NCI-H748 treated with DMSO at 0.1 percent for 48 hours (cell line): ENCODE measurements at places on chromosomes 13 and 19.

GRCh38 chr13:81199956-81200355 lies 859.0 kb upstream of the SPRY2 start:
- DNase-seq = no peak

- DNase-seq = no peak
Measured at GRCh38 chr19:47351548-47351947, 2.4 kb downstream of the DHX34 start.

DNA sequence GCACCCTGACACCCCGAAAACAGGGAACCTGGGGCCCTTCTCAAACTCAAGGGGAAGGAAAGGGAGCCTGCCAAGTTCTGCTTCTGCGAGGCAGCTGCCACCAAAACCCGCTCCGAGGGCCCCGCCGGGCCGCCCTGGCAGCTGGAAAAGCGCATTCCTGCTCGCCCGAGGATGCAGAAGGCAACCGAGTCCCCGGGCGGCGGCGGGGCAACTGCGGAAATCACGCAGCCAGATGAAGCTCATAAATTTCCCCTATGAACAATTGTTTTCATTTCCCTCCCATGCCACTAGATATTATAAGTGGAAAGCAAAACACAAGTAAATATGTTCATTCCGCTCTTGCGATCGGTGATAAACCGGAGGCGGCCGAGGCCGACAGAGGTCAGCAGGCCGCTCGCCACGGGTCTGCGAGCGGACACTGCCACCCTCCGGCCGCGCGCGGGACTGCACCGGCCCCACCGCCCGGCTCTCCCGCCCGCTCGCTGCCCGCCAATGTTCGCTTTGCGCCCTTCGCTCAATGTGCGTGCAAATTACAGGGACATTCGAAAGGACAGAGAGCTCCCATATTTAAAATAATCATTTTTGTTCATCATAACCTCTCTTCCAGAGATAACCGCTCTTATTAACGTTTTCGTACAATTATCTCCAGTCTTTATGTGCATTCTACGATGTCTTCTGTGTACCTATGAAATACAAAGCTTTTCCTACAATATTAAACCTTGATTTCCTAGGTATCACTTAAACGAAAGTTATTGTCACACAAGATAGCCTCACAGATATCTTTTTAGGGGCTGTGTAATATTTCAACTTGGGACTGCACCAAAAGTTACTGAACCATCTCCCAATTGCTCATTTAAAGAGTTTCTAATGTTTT lies 120.8 kb upstream of the ZNF507 start:
- peak; percentile 4 for DNase-seq

DNA sequence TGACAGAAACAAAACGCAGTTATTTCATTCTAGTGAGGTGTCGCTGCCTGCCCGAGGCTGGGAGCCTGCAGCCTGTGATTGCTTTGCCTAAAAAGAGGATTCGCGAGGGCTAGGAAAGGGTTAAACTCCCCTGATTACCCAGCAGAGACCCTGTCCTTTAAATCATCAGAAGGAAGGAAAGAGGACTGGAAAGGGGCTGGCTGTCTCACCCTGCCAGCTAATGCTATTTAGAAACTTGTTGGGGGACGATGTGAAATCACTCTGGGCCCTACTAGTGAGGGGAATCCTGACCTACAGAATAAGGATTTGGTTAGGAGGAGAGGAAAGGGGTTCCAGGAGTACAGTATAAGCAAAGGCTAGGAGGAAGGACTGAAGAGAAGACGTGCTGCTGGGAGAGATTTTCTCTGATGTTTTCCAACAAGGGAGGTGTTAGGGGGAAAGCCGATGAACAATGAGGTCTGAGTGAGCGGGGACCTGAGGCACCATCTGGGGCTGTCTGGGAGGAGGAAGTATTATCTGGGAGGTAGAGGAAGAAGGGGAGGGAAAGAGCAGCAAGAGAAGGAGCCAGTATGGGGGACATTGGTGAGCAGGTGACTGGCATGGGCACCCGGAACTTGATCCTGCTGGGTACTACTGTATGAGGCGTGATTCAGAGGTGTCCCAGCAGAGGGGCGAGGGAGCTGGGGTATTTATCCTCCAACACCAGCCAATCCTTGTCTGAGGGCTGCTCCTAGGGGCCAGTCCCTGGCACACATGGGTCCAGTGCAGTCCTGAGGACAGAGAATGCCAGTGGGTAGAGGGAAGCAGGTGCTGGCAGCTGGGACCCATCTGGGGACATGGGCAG lies 55.7 kb upstream of the PTPRS start:
- DNase-seq = no peak

DNA sequence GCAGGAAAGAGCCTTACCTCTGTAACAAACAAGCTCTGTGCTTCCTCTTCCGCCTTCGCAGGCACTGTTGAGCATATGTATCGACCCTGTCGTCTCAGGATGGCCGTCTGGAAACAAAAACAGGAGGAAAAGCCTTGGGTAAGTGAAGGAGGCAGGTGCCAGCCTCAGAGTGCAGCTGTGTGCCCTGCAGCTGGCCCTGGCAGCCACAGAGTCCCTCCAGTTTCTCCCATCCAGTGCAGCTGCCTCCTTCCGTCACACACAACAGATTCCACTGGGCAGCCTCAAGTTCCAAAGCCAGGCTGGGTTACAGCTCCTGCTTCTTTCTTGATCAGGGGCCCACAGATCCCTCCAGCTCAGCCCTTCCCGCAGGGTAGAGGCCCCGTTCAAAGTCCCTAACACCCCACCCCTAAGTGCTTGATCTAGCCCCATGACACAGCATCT lies 47.7 kb downstream of the DOCK9 start:
- DNase-seq = no peak

- no peak for DNase-seq
Measured at GRCh38 chr19:5296457-5297271, 43.9 kb downstream of the PTPRS start.

DNA sequence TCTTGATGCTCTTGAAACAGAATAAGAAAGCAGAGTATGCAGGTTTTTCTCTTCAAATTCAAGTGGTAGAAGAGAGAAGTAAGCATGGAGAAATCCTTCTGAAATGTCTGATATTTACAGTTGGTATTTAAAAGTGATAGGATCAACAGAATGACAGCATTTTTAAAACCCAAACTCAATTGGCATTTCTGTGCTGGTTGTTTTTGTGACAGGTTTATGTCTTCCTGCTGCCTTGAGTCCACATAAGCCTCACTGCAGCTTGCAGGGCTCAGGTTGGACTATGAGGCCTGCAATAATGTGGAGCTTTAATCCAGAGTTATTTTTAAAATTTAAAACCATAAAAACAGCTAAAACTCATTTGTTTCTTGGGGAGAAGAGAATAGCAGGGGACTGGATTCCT lies 105.1 kb downstream of the ZAR1L start:
- no peak for DNase-seq

DNA sequence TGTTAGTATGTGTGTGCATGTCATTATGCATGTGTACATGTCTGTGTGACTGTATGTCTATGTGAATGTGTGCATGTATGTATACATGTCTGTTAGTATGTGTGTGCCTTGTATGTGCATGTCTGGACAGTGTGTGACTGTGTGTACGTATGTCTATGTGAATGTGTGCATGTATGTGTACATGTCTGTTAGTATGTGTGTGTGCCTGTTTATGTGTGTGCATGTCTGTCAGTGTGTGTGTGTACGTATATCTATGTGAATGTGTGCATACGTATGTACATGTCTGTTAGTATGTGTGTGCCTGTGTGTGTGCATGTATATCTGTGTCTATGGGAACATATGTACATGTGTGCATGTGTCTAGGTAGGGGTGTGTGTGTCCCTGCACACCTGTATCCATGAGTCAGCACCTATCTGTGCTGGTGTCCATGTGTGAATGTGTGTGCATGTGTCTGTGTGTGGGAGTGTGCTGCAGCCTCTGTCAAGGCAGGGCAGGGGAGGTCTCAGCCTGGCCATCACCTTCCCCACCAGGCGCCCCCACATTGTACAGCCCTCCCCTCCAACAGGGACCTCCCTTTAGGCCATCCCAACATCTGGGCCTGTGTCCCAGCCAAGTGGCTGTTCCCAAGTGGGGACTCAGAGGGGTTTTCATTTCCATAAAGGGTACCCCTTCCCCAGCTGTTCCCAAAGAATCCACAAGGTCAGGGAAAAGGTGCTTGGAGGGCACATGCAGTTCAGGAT lies 4.4 kb downstream of the GAS6 start:
- no peak for DNase-seq

DNA sequence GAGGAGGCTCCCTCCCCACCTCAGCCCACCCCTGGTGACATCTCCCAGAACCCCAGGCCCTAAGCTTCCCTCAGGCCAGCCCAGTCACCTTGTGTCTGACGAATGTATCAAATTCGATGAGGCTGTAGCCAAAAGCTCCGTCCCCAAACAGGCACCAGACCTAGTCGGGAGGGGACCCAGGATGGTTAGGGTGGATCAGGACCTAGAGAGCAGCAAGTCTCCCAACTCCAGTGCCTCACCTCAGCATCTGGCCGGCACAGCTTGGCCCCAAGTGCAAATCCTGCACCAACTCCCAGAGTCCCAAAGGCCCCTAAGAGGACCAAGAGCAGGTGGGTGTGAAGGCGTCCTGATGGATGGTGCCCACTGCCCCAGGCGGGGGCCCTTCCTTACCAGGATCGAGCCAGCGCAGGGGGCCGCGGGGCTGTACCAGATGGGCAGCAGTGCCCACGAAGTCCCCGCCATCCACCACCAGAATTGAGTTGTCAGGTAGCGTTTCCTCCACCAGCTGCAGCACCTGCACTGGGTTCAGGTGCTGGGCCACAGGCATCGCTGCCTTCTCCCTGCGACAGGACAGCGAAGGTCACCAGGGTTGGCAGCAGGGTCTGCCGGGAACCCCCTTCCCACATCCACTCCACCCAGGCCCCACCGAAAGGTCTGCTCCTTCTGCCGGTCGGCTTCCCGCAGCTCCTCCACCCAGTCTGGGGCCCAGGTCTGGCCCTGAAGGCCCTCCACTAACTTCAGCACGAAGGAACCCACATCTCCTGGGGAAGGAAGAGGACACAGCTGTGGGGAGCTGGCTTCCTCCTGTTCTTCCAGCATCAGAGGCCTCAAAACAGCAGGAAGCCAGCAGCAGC lies 8.8 kb downstream of the SYDE1 start:
- DNase-seq = no peak

DNA sequence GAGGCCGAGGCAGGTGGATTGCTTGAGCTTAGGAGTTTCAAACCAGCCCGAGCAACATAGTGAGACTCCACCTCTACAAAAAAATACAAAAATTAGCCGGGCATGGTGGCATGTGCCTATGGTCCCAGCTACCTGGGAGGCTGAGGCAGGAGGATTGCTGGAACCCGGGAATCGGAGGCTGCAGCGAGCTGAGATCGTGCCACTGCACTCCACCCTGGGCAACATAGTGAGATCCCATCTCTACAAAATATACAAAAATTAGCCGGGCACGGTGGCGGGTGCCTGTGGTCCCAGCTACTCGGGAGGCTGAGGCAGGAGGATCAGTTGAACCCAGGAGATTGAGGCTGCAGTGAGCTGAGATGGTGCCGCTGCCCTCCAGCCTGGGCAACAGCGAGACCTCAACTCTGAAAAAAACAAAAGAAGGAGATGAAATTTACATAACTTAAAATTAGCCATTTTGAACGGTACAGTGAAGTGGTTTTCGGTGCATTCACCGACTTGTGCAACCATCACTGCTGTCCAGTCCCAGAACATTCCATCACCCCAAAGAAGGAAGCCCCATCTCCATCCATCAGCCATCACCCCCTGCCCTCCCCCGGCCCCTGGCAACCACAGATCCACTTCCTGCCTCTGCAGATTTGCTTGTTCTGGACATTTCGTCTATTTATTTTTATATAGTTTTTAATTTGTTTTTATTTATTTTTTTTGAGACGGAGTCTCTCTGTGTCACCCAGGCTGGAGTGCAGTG lies 1.6 kb upstream of the AZU1 start:
- DNase-seq = no peak

DNA sequence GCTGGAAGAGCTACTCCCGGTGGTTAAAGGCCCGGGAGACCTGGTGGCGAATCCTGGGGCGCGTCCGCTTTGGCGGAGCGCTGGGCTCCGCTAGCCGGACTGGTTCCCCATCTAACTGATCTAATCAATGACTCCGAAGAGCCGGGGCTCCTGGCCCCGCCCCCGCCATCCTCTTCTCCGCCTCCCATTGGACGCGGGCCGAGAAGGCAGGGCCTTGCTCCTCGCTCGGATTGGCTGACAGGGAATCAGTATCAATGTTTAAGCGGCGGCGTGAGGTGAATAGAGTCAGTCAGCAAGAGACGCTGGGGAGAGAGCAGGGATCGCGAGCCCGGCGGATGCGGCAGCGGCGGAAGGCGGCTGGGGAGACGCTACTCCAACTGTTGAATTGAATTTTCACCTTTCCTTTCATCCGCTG lies 1.7 kb upstream of the PCDH17 start:
- peak; percentile 97 for DNase-seq

- DNase-seq = peak; percentile 58
Measured at GRCh38 chr19:29845574-29846176, 33.9 kb downstream of the CCNE1 start.

DNA sequence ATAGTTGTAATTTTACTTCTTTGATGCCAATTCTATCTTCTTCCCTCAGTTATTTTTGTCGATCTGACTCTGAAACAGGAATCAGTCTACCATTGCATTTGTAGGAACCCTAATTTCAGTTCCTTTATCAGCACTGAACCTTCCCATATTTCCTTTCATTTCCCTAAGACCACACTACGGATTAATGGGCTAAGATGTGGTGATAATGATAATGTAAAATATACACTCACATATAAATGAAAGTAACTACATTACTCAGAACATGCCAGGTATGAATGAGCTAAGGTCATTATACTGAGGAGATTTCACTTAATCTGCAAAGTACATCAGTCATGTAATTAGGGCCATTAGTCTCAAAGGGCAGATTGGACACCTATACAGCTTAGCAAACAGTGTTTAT lies 60.2 kb upstream of the RFC3 start:
- peak; percentile 42 for DNase-seq

- DNase-seq = peak; percentile 48
Measured at GRCh38 chr13:73684286-73684685, 449.9 kb downstream of the KLF12 start.

DNA sequence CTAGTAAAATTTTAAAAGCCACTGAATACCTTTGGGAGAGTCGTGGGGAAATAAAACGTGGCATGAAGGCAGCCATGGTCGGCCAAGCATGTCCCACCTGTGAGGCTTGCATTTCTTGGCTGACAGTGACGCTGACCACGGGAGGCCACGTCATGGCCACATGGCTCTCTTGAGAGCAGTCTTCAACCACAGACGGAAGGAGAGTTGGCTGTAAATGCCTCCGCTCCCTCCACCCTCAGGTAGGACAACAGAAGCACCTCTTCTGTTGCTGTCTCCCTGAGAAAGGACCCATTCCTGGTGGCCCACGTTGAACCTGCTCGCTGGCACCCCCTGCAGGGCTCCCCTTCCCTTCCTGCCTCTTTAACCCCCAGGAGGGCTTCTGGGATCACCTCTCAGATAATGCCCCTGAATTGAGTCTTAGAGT lies 10.6 kb upstream of the LRRC25 start:
- no peak for DNase-seq

- peak; percentile 43 for DNase-seq
Measured at GRCh38 chr13:30963791-30964190, 31.3 kb downstream of the TEX26 start.

- DNase-seq = no peak
Measured at GRCh38 chr13:39144941-39145533, 106.8 kb downstream of the NHLRC3 start.

GRCh38 chr19:35388277-35389054 lies 17.6 kb downstream of the GPR42 start:
- DNase-seq = no peak
